ENCODE measurements at places on chromosomes 11 and 22.
A peak's percentile ranks its signal among the peaks of the same experiment; 100 is the strongest.

- DNase-seq: no peak
These were observed 5.4 kb upstream of the NDUFS8 start for GRCh38 chr11:68025047-68025446.

DNA sequence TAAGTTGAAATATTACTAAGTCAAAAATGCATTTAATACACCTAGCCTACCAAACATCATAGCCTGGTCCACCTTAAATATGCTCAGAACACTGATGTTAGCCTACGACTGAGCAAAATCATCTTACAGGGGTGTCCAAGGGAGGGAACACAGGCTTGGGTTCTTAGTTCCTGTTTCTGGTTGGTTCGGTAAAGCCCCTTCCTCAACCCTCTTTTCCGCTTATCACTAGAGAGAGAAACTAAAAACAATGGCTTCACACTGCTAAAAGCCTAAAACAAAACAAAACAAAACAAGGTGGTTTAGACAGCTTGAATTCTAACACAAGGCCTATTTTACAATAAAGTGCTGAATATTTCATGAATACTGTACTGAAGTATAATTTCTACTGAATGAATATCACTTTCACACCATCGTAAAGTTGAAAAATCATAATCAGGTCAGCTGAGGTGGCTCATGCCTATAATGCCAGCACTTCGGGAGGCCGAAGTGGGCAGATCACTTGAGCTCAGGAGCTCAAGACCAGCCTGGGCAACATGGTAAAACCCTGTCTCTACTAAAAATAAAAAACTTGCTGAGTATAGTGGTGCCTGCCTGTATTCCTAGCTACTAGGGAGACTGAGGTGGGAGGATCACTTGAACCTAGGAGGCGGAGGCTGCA lies 118.0 kb downstream of the SIK3 start:
- DNase-seq: no peak

DNA sequence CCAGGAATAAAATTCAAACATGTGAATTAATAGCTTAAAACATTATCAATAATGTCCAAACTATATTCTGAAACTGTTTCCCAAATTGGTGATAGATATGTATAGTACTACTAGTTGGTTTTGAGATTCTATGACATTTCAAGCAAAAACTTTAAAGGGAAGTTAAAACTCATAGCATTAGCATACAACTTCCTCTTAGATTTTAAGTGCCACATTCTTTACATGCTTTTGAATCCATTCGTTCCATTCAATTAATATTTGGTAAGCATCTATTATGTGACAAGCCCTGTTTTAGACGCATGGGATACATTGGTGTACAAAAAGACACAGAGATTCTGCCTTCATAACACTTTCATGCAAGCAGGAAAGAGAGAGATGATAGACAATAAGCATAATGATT lies 8.9 kb downstream of the PATL1 start:
- no peak for DNase-seq

DNA sequence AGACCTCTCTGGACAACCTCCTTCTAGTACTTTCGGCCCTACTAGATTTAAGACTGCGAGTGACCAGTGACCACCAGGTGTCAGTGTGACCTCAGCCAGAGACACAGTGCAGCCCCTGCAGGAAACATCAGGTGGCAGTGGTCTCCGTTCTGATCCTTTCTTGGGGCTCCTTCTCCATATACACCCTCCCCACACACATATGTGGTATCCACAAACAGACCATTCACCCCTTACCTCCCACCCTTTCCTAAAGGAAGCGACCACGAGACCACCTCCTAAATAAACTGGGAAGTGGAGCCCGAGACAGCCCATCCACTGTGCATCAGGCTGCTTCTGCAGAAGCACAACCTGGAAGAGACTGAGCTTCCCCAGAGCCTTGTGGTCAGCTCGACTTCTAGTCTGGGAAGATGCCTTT lies 38.5 kb upstream of the CYP2D6 start:
- DNase-seq: peak; percentile 85

DNA sequence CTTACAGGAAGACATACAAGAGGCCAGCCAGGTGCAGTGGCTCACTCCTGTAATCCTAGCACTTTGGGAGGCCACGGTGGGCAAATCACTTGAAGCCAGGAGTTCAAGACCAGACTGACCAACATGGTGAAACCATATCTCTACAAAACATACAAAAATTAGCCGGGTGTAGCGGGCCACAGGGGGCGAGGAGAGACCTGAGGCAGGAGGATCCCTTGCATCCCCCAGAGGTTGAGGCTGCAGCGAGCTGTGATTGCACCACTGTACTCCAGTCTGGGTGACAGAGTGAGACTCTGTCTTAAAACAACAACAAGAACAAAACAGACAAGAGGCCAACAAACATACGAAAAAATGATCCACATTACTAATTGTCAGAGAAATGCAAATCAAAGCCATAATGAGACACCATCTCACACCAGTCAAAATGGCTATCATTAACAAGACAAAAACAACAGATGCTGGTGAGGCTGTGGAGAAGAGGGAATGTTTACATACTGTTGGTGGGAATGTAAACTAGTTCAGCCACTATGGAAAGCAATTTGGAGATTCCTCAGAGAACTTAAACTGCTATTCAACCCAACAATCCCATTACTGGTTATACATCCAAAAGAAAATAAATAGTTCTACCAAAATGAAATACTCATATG lies 498.8 kb upstream of the ARHGAP42 start:
- no peak for DNase-seq

DNA sequence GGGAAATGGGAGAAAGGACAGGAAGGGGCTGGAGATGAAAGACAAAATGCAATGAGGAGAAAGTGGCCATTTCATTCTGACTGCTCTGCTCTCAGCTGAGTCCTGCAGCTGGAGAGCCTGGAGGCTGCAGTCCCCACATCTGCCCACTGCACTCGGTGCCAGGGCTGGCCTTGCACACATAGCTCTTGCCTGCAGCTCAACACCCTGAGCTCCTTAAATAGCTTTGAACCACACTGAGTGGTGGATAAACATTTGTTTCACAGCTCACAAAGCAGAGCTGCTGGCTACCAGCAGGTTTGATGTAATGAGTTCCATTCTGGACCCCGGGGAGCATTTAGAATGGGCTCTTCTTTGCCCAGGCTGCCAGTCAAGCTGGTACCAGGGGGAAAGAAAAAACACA lies 426.1 kb upstream of the CADM1 start:
- DNase-seq: no peak

- DNase-seq: no peak
These were observed 35.0 kb downstream of the MAFF start for GRCh38 chr22:38236786-38237185.

- no peak for DNase-seq
These were observed 39.5 kb downstream of the XRRA1 start for GRCh38 chr11:74909385-74909784.

DNA sequence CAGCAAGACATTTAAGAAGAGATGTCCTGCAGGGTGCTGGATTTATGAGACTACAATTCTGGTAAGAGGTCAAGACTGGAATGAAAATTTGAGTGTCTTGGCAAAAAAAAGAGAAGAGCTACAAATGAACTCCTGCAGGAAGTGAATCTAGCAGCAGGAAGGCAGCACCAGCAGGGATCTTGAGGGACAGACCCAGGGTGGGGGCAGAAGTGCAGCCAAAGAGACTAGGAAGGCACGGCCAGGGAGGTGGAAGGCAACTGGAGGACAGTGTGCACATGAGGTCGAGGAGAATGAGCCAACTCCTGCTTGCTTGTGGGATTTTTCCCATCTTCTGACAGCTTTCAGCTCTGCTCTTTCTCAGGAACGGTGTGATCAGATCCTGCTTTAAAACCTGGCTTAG lies 263.2 kb downstream of the BUD13 start:
- DNase-seq: no peak

GRCh38 chr11:59196777-59197176 lies 15.9 kb downstream of the MPEG1 start:
- no peak for DNase-seq

- DNase-seq: no peak
These were observed 26.5 kb downstream of the HTR3A start for GRCh38 chr11:114001416-114001815.

GRCh38 chr11:117520201-117520600 lies 192.5 kb downstream of the CEP164 start:
- DNase-seq: no peak

DNA sequence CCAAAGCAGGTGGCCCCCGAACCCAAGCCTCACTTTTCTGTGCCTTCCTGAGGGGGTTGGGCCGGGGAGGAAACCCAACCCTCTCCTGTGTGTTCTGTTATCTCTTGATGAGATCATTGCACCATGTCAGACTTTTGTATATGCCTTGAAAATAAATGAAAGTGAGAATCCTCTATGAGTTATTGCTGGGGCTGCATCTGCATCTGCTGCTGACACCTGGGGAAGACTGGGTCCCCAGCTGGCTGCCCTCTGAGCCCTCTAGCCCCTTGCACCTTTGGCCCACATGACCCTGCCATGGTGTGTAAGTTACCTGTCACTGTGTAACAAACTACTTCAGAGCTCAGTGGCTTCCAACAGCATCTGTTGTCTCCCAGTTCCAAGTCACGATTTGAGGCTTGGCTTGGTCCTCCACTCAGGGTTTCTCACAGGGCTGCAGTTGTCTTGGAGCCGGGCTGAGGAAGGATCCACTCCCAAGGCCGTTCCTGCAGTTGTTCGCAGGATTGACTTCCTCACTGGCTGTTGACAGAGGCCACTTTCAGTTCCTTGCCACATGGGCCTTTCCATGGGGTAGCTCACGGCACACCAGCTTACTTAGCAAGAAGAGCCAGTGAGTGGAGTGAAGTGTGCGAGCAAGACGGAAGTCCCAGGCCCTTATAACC lies 13.5 kb upstream of the UVRAG start:
- no peak for DNase-seq

- DNase-seq: no peak
These were observed 9.9 kb downstream of the CCND1 start for GRCh38 chr11:69650832-69651344.

GRCh38 chr11:39365809-39366436 lies 2093.5 kb downstream of the LRRC4C start:
- DNase-seq: no peak

DNA sequence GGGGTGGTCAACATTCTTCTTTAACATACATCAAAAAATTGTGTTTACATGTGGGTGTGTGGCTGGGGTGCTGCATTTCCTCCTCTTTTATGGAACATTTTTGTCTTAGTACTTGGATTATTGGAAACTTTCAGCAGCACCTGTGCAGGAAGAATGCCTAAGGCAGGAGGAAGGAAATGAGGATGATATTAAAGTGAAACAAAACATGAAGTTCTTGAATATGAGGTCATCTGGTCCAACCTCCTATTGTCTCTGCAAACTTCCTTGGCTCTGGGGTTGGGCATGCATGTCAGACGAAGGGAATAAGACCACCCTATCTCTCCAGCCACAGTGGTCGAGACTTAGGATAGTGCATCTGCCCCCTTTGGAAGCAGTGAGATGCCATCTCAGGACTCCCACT lies 20.6 kb upstream of the OR9Q1 start:
- no peak for DNase-seq

DNA sequence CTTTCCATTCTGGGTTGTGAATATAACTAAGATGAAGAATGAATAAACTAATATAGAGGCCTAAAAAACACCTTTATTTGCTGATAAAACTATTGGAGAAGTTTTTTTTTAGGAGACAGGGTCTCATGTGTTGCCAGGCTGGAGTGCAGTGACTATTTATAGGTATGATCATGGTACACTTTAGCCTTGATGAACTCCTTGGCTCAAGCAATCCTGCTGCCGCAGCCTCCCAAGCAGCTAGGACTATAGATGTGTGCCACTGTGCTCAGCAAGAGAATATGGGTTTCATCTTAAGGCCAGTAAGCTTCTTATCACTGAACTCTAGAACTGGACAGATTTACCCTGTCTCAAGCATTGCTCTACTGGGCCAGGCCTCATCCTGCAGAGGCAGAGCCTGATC lies 26.6 kb downstream of the CCDC90B start:
- no peak for DNase-seq

DNA sequence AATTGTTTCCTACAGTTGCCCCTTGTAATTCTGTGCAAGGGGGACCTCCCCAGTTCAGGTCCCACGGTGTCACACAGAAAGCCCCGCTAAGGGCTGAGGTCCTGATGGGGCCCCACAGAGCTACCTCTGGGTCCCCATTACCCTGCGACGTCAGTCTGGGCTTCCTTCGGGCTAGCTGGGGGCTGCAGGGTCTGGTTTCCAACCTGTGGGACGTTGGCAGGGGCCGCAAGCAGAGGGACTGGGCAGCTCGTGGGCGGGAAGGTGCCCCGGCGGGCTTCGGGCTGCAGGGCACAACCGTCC lies 698 bp downstream of the SLC37A4 start:
- DNase-seq: no peak

DNA sequence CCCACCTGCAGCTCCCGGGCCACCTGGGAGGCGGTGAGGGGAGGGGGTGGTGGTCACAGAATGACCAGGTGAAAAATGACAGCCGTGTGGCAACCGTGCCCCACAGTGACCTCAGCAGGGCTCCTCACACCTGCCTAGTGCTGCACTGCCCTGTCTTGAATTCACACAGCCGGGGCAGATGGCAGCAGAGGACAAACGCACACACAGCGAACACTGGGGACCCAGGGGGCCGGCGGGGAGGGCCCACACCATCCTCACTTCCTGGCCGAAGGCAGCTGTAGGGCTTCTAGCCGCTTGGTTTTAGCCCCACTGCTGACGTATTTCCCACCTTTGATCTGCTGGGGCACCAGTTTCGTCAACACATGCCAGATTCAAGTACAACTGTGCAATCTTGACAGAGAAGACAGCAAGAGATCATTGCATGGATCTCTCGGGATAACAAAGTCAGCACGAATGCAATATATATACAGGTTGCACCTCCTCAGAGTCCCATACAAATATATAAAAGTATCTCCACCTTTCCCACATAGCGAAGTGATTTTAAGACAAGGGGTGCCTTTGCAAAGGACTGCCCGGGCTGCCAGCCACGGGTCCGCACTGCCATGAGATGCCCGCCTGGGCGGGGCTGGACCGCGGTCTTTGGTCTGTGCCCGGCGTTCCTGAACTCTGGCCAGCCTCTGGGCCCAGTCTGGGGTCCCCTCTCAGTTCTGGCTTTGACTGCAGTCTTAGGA lies 26.9 kb downstream of the TRMU start:
- DNase-seq: no peak

DNA sequence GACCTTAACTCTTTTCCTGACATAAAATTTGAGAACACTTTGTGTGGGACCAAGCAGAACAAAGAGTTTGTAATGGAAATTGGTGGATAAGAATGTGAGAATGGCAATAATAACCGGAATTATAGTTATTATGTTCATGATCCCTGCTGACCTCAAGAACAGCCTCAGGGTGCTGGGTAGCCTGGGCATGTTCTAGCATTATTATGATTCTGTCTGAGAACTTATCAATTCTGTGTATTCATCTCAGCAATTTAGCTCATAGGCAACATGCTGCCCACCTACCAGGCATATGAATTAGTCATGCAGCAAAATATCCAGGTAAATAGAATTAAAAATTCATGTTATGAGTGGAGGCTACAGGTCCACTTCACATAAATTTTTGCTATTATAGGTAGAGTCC lies 61.9 kb downstream of the CTSC start:
- no peak for DNase-seq

DNA sequence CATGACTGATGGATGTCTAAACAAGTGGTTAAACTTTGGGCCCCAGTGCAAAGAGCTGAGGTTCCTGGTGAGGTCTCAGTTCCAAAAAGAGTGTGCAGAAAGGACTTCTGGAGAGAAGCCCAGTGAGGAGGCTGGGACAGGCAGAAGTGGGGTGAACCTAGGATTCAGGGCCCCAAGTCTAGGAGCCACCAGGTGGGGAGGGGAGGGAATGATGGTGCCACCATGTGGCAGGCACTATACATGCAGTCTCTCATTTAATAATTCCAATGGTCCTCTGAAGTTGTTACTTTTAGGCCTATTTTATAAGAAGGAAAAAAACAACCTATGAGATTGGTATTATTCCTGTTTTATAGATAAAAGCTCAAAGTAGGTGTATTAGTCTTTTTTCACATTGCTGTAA lies 102.0 kb downstream of the INSC start:
- no peak for DNase-seq

Measured in AG08396 (cell line).